ENCODE measurements at places on chromosomes 4 and X.

DNA sequence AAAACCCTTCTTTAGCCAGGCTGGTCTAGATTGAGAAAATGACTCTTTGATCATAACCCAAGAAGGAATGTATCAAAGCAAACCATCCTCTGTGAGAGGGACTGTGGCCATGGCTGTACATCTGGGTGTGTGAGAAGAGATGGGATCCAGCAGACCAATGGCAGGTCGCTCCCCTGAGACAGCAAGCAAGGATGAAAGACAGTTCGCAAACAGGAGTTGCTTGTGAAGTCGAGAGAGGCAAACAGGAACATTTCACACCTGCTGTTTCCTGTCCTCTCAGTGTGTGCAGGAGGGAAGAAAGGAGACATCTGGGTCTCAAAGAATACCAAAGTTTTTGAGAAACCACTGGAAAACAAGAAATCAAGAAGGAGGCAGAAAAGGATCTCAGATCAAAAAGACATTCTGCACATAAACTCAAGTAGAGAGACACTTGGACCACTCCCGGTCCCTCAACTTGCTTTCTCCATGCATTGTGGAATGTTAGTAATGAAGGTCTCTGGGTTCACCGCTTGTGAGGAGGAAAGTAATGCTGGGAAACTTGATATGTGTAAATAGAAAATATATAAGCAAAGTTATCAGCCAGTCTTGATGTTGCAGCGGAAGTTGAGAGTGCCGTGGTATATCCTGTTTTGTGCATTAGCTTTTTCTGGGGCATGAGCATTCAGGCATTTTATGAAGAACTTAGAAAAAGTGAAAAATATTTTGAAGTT, 327.5 kb downstream of the BMPR1B start:
- no peak for DNase-seq
- peaks cover 12% of the 10 kb centered on the region for H3K4me1 ChIP-seq
- no peak overlapping the region for H3K4me3 ChIP-seq
- H3K27me3 ChIP-seq = no peaks in the 10 kb centered on the region
- H3K27ac ChIP-seq = no peak overlapping the region

DNA sequence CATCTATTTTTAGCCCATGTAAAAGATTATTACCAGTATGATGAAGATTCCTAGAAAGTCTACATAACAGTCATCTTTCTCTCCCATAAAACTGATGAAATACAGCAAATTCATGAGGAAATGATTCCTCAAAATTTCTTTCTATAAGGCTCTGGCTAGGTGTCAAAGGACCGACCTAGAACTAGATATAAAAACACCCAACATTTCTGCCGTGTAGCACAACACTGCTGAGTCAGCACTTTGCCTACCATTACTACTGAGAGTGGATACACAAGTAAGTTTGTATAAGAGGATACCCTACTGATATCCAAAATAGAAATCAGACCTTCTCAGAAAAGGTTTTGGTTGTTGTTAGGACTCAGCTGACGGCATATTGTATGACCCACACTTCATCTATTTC, 24.7 kb downstream of the TMEM47 start:
- no peak overlapping the region for H3K27ac ChIP-seq
- no peak for DNase-seq
- H3K27me3 ChIP-seq = no peaks in the 10 kb centered on the region
- no peaks in the 10 kb centered on the region for H3K4me1 ChIP-seq

GRCh38 chrX:35919536-35920309, at the start of gene CFAP47:
CFAP47 (plus strand) TSS chrX:35919734; CDS start chrX:35919800, 66 bp downstream.
- DNase-seq = peak; percentile 79
- H3K36me3 ChIP-seq = no peaks in the 10 kb centered on the region
- no peaks in the 10 kb centered on the region for H3K4me1 ChIP-seq

DNA sequence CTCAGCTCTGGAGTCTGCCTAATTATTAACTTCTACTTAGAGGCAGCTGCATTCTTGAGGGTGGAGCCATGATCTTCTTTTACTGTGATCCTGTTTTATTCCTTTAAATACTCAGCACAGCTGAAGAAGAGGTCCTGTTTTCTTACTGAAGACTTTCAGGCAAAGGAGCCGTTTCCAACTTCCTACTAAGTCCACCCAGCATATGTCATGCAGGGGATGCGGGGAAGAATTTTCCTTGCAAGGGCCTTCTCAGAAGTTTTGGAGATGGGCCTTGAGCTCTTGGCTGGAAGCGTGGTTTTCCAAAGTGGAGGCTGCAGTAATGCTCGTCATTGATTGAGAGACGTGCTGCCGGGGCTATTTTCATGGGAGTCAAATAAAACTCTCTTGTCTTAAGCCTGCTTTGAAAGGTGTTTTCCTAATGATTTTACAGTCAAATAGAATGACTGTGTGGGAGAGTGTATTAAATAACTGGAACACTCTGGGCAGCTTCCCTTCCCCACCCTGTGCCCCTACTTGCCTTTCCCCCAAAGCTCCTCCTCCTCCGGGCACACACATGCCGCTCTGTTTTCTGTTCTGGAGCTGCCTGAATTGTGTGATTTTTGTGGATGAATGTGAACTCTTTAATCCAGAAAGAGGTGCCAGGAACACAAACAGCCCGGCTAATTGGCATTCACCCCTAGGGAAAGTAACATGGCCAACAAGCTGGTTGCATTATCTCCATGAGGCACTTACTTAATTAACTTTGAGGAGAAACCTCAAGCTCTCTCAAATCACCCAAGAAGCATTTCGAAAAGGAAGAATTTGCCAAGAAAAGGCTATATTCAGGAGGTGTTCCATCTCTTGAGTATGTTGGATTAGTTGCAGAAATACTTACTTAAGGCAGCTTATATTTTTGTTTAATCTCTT, 28.1 kb downstream of the FGF2 start:
- H3K27ac ChIP-seq = no peak overlapping the region
- DNase-seq = no peak
- no peak overlapping the region for H3K4me3 ChIP-seq
- peaks cover 17% of the 10 kb centered on the region for H3K4me1 ChIP-seq
- H3K27me3 ChIP-seq = no peaks in the 10 kb centered on the region

DNA sequence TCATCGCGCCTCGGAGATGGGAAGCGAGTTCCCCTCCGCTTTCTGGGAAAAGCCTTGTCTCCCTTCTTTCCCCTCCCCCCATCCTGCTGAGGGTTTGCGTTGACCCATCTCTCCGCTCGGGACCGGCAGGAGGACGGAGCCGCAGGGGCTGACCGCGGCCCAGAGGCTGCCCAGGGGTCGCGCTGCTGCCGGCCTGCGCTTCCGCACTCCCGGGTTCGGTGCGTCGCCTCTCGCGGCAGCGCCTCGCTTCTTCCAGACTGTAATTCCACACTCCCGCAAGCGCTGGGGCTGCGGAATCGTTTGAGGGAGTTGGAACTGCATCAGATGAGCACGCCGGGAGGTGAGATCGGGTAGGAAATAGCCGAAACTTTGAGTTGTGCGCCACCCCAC, 88.3 kb downstream of the BCOR start:
- no peaks in the 10 kb centered on the region for H3K4me1 ChIP-seq
- DNase-seq = no peak
- no peaks in the 10 kb centered on the region for H3K36me3 ChIP-seq
- no peaks in the 10 kb centered on the region for H3K27me3 ChIP-seq
- H3K4me3 ChIP-seq = no peak overlapping the region
- no peak overlapping the region for H3K27ac ChIP-seq

- no peaks in the 10 kb centered on the region for H3K4me1 ChIP-seq
- peak; percentile 41 for DNase-seq
- H3K4me3 ChIP-seq = no peak overlapping the region
Measured at GRCh38 chrX:48493890-48494364, 14.9 kb upstream of the PORCN start.

DNA sequence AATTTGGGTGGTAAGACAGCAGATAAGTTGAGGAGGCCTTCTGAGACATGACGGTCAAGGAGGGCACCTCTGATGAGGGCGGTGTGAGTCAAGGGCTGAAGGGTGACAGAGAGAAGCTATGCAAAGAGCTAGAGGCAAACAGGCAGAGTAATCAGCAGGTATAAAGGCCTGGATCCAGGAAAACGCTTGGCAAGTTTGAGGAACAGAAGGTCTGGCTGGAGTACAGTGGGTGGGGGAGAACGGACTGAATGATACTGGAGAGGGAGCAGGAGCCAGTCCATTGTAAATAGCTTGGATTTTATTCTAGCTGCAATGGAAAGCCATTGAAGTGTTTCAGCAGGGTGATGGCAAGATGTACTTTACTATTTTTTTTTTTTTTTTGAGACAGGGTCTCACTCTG, 39.3 kb downstream of the RAB33B start:
- H3K36me3 ChIP-seq = no peaks in the 10 kb centered on the region
- H3K27ac ChIP-seq = no peak overlapping the region
- H3K4me1 ChIP-seq = no peaks in the 10 kb centered on the region

- no peaks in the 10 kb centered on the region for H3K27me3 ChIP-seq
- no peaks in the 10 kb centered on the region for H3K36me3 ChIP-seq
- no peak for DNase-seq
- peaks cover 91% of the 10 kb centered on the region for H3K4me1 ChIP-seq
- no peak overlapping the region for H3K27ac ChIP-seq
- no peak overlapping the region for H3K4me3 ChIP-seq
Measured at GRCh38 chr4:42642101-42642797, 14.7 kb downstream of the ATP8A1 start.

DNA sequence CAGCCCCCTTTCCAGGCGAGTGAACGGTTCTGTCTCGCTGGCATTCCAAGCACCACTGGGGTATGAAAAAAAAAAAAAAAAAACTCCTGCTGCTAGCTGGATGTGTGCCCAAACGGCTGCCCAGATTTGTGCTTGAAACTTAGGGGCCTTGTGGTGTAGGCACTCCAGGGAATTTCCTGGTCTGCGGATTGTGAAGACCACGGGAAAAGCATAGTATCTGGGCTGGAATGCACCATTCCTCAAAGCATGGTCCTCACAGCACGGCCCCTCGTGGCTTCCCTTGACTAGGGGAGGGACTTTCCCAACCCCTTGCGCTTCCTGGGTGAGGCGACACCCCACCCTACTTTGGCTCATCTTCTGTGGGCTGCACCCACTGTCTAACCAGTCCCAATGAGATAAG, 516.8 kb upstream of the FAM241A start:
- no peaks in the 10 kb centered on the region for H3K36me3 ChIP-seq
- no peak overlapping the region for H3K4me3 ChIP-seq
- DNase-seq = no peak
- H3K27ac ChIP-seq = no peak overlapping the region

- H3K36me3 ChIP-seq = no peaks in the 10 kb centered on the region
- no peak for DNase-seq
- no peaks in the 10 kb centered on the region for H3K27me3 ChIP-seq
- no peak overlapping the region for H3K4me3 ChIP-seq
- H3K4me1 ChIP-seq = no peaks in the 10 kb centered on the region
Measured at GRCh38 chr4:84491481-84491880, 7.6 kb downstream of the NKX6-1 start.

DNA sequence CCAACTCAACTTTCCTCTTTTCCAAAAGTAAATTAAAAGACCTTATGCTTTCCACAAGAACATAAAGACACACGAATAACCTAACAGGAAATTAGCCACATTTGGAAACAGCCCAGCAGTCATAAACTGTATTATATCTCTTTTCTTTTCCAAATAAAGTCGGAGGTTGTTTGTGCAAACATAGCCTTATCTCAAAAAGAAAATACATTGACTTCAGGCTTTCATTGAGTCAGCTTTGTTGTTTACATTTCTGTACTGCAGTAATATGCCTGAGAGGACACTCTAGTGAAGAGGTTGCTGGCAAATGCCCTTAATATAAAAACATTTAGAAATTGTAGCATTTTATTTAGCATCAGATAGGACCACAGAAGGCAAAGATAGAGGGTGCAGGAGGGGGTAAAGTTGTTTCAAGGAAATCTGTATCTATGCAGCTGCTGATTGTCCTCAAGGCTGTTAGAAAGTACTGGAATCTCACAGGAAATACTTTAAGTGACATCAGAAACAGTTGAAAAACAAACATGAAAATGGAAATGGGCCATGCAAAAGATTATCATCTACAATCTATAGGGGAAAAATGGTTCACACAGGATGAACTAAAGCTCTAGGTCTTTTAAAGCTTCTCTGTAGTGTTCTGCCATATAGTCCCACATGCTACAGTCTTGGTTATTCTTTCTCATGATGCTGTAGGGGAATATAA, 14.5 kb downstream of the LNX1 start:
- no peak overlapping the region for H3K4me3 ChIP-seq
- H3K36me3 ChIP-seq = no peaks in the 10 kb centered on the region
- no peak for DNase-seq
